Stimulated activated CD8-positive, alpha-beta memory T cell treated with anti-CD3 and anti-CD28 coated beads, Interleukin-2, amount 100 ng/mL, for 48 hours (primary cell): ENCODE measurements at places on chromosomes 7 and 10.

DNA sequence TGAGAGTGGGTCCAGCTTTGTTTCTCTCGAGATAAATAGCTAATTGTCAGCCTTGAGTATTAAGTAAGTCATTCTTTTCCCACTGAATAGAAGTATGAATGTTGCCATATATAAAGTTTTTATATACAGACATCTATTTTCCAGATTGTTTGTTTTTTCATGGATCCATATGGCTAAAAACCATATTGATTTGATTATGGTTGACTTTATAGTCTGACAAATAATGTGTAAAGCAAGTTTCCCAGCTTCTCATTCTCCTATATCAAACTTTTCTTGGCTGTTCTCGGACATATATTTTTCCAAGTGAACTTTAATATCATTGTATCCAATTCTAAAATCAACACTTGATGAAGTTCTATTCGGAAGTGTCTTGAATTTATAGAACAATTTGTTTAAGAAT, 352.4 kb upstream of the MEOX2 start:
- no peak for DNase-seq

- DNase-seq = no peak
Measured at GRCh38 chr7:114703677-114704076, 218.2 kb upstream of the MDFIC start.

- DNase-seq = no peak
Measured at GRCh38 chr7:119918185-119918584, 354.8 kb upstream of the KCND2 start.

DNA sequence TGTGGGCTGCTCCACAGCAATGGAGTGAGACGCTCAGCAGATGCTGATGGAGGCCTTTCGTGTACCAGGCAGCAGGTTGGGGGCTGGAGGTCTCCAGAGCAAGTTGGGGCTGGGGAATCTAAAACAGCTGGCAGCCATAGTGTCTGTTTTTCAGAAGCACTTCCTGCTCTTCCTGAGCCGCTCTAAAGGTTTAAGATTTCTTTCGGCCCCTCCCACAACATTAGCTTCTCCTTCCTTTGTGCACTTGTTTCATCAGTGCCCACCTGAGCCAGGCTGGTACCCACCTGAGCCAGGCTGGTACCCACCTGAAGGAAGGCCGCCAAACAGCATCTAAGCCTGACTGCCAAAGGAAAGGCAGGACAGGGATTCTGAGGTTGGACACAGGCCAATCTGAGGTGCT, 18.4 kb upstream of the WAPL start:
- no peak for DNase-seq

- no peak for DNase-seq
Measured at GRCh38 chr7:22827563-22827962, 4.9 kb upstream of the TOMM7 start.

DNA sequence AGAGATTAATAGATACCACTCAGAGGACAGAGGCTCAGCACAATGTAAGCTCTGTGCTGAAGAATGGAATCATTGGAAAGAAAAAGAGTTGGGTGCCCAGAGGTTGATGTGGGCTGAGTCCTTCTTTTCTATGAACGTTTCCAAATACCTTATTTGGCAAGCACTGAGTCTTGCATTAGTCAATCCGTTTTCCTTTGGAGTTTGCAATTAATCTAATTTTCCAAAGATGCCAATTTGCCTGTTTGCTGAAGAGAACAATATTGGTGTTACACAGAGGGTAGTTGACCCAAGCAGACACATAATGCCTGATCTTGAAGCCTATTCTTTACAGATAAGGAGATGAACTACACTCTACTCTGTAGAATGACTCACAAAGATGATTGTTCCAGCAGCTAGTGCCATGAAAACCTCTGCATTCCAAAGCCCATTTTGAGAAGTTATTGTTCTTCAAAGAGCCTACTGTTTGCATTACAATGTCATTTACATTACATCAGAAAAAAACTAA, 55.4 kb upstream of the MET start:
- DNase-seq = no peak
